HS-5 (cell line): ENCODE measurements at places on chromosomes 6 and 20.

DNA sequence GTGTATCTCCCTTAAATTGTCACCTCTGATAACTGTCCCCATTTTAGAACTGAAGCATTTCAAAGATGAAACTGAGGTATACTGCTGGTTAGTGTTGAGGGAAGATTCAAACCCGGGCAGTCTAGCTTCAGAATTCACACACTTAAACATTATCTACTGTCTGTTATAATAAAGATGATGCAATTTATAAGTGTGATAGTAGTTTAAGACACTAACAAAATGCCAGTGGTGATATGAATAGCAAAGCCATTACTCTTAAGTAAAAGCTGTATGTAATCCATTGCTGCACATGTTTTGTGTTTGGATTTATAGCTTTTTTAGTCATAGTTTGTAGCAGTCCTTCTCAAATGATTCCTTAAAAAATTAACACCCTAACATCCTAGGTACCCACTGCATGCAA lies 19.8 kb downstream of the USP45 start:
- no peak for DNase-seq

DNA sequence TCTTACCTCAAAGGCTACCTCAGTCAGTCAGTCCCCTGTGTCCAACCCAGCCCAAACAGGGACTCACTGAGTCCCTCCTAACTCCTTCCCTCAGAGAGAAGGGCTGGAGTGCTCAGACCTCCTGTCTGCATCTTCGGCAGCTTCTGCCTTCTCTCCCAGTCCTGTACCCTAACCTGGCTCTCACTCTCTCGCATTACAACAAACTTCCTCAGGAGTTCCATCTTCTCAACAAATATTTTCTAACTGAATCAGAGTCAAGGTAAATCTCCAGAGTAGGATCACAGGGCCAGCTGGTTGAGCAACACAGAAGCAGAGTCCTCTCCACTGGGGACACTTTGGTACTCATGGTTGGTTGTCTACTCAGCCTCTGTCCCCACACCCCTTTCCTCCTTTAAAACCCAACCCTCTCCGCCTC lies 92.3 kb downstream of the MRPL14 start:
- DNase-seq = no peak

- no peak for DNase-seq
Observed at GRCh38 chr6:63558278-63558677, 14.0 kb upstream of the LOC128125822 start.

GRCh38 chr6:150720774-150721233 lies 121.1 kb downstream of the PLEKHG1 start:
- no peak for DNase-seq

- DNase-seq = no peak
Observed at GRCh38 chr20:62949153-62949821, 3.2 kb upstream of the SLC17A9 start.

GRCh38 chr20:1897541-1897940 lies 2.3 kb downstream of the SIRPA start:
- DNase-seq = no peak

- DNase-seq = peak; percentile 19
Observed at GRCh38 chr20:23937303-23938117, 51.1 kb downstream of the GGTLC1 start.

- DNase-seq = no peak
Observed at GRCh38 chr6:15549371-15549770, 113.5 kb downstream of the DTNBP1 start.

DNA sequence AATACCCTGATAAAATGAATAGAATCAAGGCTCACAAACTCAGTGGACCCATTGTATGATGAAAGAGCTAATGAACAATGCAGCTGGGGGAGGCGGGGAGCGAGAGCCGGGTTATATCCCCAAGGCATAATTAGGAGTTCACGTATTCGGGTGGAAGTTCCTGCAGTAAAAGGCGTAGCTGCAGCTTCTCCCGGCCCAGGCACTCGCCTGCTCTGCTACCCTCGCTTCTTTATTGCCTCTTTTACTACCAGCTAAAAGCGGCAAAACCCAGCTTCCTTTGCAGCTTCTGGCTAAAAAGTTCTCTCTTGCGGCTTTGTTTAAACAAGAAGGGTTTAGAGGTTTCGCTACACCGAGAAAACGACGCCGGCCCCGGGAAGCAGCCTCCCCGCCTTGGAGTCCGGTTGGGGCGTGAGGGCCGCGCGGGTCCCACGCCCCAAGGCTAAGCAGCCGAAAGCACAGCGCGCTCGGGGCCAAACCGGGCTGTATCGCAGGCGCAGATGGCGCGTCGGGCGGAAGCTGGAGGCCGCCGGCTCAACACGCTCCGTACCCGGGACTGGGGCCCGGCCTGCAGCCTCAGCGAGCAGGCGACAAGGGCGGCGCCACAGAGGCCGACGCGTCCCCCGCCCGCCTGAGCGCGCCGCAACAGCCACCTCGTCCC lies 1.6 kb downstream of the ZBTB2 start:
- DNase-seq = no peak

- DNase-seq = no peak
Observed at GRCh38 chr6:142846883-142847287, 98.1 kb downstream of the HIVEP2 start.

- no peak for DNase-seq
Observed at GRCh38 chr6:5851261-5851757, 155.4 kb downstream of the NRN1 start.

DNA sequence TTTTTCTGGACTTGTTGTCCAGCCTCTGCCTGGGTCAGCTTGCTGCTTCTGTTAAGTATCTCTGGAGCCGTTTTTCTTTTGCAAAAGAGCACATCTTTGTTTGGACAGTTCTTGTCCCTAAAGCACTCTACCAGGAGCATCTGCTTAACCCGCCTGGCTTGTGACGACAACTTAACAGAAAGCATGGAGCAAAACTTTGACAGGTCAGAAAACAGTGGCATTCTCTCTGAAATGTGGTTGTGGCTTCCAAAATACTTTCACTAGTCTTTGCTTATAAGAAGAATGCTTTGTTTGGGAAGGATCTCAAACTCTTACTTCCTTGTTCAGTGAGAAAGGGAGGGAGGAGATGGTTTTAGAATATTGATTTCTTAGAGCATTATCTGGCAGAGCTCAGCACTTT lies 47.6 kb downstream of the CD109 start:
- no peak for DNase-seq

DNA sequence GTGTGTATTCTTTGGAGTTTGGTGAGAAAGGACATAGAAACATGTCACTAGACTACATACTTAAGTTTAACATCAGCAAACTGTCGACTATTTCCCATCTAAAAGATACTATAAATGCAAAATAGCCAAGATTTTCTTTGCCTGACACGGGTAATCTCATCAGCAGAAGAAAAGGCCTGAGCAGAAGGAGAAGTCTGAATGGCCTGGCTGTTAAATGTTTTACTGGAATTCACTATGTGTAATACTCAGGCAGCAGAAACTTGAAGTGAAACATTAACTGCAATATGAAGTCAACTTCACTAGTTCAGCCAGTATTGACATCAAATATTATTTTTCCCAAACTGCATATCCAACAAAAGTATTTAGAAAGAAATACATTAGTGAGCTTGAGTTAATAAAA lies 6.4 kb upstream of the DSE start:
- DNase-seq = no peak

- no peak for DNase-seq
Observed at GRCh38 chr6:41439524-41440418, 104.4 kb downstream of the NCR2 start.

- DNase-seq = no peak
Observed at GRCh38 chr6:143952060-143952778, 55.8 kb downstream of the PLAGL1 start.
